ENCODE measurements at places on chromosomes 16 and 17.

DNA sequence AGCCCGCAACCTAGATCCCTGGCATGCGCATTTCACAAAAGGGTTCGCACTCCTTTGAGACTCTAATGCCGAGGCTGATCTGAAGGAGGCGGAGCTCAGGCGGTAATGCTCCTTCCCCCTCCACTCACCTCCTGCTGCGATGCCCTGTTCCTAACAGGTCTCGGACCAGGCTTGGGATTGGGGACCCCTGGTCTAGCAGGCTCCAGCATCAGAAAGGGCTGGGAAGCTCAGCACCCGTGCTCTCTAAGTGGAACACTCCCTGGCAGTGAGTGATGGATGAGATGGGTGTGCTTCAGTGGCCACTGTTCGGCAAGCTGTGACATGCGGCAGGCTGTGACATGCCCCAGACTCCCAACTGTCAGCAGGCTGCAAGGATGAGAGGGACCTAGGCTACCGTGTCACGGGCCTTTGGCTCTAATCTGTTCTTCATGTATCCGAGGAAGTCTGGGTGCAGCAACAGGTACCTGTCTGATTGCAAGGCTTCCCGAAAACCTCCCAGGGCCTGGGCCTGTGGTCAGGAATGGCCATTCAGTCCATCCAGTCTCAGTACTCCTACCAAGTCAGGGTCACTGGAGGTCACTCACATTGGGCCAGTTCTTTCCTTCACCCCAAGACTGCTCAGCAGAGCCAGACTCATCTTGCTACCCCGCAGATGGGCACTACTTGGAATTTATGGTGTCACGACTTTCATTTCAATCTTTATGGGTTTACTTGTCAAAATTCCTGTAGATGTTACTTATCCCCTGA, 1.3 kb upstream of the ST6GALNAC2 start:
- no peak for DNase-seq

GRCh38 chr16:351804-352520, 561 bp downstream of the AXIN1 start:
- DNase-seq = peak; percentile 37

- DNase-seq = no peak
These were observed 253.3 kb upstream of the CDH5 start for GRCh38 chr16:66113223-66113622.

GRCh38 chr16:52271088-52271750, 275.7 kb downstream of the TOX3 start:
- no peak for DNase-seq

- no peak for DNase-seq
These were observed 420.4 kb downstream of the WWOX start for GRCh38 chr16:78519896-78520295.

DNA sequence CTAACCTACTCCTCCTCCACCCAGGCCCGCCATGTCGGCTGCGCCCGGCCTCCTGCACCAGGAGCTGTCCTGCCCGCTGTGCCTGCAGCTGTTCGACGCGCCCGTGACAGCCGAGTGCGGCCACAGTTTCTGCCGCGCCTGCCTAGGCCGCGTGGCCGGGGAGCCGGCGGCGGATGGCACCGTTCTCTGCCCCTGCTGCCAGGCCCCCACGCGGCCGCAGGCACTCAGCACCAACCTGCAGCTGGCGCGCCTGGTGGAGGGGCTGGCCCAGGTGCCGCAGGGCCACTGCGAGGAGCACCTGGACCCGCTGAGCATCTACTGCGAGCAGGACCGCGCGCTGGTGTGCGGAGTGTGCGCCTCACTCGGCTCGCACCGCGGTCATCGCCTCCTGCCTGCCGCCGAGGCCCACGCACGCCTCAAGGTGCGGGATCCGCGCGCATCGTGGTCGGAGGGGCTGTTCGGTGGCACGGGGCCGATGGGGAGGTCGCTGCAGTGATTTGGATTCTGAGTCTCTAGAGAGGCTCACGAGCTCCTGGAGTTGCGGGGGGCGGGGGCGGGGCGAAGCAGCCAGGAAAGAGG, 878 bp downstream of the TRIM72 start:
- no peak for DNase-seq

GRCh38 chr16:27237219-27238015, 31.2 kb downstream of the NSMCE1 start:
- DNase-seq = peak; percentile 76

GRCh38 chr17:40355123-40355803, 9.3 kb downstream of the GJD3 start:
- peak; percentile 83 for DNase-seq

DNA sequence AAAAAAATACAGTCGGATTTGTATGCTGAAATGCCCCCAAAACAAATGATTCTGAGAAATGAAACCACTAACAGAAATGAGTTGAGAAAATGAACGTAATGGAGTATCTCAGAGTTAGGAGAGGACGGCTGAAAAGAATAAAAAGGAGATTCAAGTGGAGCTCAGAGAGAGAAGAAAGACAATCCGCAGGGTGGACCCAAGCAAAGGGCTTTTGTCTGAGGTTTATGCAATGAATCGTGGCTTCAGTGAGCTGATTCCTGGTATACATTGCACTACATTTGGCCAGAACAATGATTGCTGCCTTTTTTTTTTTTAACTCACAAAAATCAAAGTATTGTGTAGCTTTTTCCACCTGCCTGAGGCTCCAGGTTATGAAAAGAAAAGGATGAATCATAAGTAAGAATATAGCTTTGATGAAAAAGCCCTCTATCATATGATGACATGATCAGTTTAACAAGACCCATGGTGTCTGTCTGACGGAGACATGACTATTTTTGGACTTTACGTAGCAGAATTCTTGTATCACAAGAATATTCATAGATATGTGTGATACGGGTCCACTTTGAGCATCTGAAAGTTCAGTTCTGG, 4.4 kb upstream of the MED9 start:
- no peak for DNase-seq

- no peak for DNase-seq
These were observed 949.6 kb upstream of the GOT2 start for GRCh38 chr16:59683709-59684108.

DNA sequence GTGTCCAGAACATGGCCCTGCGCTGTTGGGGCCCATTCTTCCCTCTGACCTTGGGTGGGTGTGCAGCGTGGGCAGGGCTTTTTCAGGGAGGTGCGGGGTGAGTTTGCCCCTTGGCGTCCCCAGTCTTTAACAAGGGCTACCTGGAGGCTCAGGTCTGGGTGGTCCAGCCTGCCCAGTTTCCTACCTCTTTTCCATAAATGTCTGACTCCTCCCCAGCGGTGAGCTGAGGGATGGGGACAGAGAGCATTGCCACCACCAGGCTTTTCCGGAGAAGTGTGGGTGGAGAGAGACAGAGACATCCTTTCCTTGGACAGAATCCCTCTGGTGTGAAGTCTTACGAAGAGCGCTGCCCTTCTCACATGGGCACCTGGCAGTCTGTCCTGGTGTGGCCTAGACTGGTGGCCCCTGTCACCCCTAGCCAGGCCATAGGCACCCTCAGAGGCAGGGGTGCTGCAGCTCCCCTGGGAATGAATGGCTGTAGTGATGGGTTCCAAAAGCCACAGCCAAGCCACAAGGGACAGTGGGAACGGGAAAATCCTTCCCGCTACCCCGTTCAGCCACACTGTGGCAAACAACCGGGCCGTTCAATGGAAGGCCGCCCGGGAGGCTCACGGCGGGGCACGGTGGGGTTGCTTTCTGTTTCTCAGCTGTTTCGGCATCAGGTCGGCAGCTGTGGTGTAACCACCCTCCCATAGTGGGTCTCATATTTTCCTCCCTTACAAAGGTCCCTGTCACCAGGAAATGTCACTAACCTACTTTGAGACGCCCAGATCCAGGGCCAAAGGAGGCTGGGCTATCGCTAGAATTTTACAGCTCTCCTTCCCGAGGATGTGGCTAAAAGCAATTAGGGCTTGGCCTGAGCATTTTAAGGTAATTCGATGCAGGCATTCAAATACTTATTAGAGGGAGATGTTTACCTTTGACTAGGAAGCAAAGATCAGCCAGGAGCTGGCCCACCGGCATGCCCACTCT, 61.9 kb upstream of the GSE1 start:
- no peak for DNase-seq

DNA sequence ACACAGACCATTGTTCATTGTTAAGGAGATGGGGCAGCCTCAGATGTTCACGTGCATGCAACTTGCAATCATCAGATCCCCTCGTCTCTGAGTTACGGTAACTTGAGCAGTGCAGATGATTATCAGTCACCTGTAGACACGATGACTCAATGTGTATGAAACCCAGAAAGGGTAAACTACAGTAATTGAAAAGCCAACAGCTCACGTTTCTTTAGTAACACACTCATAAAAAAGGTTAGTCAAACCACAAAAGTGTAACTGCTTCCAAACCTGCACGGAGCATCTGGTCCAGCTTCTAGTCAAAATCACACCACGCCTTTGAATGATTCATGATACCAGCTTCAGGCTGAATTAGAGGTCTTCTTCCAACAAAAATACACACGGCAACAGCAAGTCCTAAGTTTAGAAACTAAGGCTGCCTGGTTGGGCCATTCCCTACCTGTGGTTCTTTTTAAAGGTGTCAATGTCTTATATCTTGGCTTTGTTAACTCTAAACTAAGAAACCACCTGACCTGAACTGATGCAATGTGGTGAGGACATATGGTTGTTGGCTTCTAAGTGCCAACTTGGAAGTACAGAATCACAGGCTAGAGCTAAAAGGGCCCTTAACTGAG, 32.3 kb downstream of the GRB7 start:
- DNase-seq = peak; percentile 39

- DNase-seq = no peak
These were observed 477.9 kb downstream of the SOX9 start for GRCh38 chr17:72598695-72599094.

GRCh38 chr16:31099860-31100638, 5.5 kb upstream of the VKORC1 start:
- DNase-seq = no peak

GRCh38 chr17:42251115-42251514, 25.1 kb downstream of the STAT5B start:
- no peak for DNase-seq

DNA sequence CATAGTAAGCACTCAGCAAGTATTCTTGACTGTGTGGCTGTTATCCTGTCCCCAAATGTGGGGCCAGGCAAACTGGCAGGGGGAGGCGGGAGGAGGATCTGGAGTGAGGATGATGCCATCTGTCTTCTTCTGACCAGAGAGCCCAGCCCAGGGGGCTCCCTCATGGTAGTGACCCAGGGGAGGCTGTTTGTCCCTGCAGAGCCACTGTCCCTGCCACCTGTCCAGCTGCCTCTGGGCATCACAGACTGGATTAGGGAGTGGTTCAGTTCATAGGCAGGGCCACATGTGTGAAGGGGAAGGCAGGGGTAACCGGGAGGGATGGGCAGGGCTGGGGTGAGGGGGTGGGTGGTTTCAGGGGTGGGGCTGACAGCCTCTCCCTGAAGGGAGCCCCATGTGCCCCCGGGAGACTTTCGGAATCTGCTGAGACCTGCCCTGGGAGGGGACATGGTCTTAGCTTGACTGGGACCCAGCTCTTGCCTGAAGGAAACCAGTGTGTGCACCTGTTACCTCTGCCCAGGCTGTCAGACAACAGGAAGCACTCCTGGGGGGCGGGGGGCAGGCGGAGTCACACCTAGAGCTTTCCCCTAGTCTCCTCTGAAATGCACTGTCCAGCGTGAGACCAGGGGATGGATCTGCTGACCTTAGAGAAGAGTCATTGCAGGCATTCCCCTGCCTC, 15.2 kb downstream of the ARHGAP23 start:
- DNase-seq = no peak

DNA sequence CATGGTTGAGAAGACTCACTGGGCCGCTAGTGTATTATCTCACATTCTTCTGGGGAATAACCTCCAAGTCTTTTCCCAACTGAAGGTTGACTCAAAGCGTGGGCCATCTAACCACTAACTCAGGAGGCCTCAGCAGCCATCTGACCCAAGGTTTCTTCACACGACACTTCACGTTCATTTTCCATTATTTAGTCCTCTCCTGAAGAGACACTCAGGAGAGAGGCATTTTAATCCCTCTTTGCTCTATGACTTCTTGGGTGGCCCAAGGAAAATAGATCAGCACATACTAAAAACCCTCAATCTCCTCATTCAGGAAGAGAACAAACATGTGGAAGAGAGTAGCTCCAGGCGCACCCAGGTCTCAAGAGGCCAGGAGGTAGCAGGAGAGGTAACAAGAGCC, 252.8 kb upstream of the FOXF1 start:
- DNase-seq = no peak

DNA sequence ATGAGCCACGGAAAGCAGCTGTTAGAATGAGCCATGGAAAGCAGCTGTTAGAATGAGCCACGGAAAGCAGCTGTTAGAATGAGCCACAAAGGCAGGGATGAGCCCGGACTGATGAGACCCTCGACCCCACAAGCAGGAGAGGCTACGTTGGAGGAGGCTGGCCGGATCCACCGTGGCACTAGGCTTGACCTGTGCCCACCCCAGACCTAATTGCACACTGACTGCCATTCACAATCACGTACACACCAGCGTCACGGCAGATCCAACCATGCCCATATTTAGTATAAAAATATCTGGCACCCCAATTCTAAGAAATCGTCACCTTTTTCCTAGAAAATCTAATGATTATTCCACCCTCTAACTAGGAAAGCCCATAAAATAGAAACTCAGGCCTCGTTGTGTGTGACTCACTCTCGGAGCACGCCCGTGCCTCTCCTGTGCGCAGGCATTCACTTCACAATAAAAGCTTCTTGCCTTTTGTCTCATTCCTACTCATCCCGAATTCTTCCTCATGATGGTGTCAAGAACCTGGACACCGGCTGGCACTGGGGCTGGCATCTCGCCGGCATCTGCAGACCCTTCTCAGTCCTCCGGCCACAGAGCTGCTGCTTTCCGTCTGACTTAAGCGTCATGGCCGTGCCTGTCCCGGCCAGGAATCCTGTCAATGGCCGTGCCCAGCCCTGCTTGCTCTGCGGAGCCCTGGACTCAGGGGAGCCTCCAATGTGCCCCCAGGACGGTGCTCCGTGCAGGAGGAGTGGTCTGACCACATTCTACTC, 5.5 kb upstream of the SECTM1 start:
- DNase-seq = no peak

- DNase-seq = no peak
These were observed 456.3 kb upstream of the ERCC4 start for GRCh38 chr16:13463619-13464018.

GRCh38 chr17:66682283-66682682, 152.6 kb upstream of the CACNG5 start:
- DNase-seq = no peak

- DNase-seq = no peak
These were observed 21.2 kb downstream of the CLEC16A start for GRCh38 chr16:10965440-10966061.

GRCh38 chr17:50679008-50679544, 28.6 kb downstream of the ANKRD40 start:
- DNase-seq = no peak

DNA sequence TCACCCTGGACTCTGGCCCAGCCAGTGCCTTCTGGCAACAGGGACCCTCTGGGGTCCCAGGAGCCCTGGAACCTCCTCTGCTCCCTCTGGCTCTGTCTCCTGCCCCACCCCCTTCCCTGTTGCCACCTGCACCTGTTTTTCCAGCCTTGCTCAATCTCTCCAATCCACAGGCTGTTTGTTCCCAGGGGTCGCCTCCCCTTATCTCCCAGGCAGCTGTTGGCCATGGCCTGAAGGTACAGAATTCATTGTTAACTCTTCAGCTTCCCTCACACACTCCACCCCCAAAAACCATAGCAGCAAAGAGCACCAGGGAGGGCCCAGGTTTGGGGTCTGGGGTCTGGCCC, 39.3 kb upstream of the TOB1 start:
- DNase-seq = no peak
